ENCODE measurements at places on chromosomes 16 and 17.

DNA sequence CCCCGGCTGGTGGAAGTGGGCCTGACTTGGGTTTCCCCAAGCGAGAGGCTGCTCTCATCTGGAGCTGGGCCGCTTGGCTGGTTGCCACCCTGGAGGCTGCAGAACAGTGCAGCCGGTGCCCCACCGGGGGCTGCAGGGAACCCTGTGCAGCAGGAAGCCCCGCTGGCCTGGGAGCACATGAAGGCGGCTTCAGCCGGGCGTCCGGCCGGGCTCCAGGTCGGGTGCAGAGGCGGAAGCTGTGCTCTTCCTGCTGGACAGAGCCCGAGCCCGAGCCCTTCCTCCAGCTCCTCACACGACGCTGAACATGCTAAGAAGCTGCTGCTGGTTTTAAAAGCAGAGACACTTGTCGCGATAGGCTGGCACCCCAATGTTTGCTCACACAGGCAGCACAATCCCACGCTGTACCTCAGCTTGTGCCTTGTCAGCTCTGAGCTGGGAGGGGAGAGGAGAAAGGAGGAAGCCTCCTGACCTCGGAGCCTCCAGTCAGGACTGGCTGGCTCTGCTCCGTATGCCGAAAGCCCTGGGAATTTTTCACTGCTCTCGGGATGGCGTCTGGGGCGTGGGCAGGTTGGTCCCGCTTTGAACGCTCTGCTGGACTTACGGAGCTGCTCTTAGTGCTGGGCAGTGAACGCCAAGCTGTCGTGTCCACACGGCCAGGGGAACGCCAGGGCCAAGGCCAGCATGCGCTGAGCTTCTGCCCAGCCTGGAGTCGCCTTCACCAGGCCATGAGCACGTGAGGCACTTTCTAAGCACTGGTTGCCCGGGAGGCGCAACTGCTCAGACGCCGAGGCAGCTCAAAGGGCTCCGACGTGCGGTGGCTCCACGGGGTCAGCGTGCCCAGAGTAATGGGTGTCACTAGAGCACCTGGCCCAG lies 8.8 kb downstream of the CDK5R1 start:
- no peak for DNase-seq

DNA sequence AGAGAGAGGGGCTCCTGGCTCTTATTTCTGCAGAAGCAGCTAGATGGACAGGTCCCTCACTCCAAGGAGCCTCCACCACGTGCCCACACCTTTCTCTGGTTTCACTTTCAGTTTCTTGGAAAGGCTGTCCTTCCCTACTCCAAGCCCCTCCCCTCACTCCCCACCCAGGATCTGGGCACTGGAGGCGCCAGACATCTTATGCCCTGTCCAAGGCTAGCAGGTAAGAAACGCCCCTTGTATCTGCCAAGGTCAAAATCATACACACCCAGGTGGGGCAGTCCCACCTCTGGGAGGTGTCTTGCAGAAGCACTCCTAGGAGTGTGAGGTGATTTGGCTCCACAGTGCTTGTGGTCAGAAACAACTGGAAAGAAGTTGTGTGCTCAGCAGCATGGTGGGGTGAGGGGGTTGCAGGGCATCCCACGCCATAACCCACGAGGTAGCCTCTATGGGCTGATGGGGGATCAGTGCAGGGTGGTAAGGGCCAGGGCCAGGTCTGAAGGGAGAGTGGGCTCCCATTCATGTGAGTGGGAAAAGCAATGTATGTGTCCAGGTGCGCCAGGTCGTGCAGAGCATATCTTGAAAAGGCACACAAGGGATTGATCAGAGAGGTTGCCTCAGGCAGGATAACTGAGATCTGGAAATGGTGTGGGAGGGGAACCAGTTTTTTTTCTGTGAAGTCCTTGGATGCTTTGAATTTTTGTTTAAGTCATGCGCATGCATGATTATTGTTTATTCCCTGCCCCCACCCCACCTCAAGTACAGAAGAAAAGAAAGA lies 31.8 kb upstream of the PRM1 start:
- peak; percentile 66 for DNase-seq

- DNase-seq, result no peak
Observed at GRCh38 chr17:1481736-1482135, 10.8 kb downstream of the MYO1C start.

DNA sequence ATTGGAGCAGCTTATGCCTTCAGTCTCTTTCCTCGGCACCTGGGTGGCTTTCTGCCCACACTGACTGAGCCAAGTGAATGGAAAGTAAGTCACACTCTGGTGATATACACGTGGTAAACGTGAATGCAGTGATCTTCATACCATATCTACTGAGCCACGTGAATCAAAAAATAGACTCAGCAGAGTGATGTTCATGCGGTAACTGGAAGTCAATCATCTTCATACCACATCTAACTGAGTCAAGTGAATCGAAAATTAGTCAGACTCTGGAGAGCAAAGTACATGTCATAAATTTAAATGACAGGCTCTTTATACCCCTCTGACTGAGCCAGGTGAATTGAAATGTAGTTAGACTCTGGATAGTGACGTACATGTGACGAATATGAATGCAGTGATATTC lies 47.1 kb upstream of the ARL4D start:
- no peak for DNase-seq

DNA sequence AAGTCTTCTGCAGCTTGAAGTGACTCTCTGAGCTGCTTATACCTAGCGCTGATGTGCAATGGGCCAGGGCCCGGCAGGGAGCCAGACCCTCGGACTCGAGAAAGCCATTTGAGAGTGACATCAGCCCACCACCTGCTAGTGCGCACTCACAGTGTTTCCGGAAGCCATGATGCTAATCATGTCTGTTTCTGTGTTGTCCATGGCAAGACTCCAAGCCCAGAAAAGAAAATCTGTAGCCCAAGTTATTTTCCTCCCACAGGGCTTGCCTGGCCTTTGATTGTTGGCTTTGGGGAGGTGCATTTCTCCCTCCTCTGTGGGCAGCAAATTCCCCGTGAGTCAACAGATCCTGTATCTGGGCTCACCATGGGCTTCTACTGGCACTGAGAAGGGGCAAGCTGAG lies 1.8 kb upstream of the CDRT4 start:
- DNase-seq, result no peak

GRCh38 chr17:62723842-62724241 lies 84.3 kb downstream of the MARCHF10 start:
- DNase-seq, result peak; percentile 60

- DNase-seq, result no peak
Observed at GRCh38 chr17:39612935-39613464, 5.3 kb upstream of the NEUROD2 start.

DNA sequence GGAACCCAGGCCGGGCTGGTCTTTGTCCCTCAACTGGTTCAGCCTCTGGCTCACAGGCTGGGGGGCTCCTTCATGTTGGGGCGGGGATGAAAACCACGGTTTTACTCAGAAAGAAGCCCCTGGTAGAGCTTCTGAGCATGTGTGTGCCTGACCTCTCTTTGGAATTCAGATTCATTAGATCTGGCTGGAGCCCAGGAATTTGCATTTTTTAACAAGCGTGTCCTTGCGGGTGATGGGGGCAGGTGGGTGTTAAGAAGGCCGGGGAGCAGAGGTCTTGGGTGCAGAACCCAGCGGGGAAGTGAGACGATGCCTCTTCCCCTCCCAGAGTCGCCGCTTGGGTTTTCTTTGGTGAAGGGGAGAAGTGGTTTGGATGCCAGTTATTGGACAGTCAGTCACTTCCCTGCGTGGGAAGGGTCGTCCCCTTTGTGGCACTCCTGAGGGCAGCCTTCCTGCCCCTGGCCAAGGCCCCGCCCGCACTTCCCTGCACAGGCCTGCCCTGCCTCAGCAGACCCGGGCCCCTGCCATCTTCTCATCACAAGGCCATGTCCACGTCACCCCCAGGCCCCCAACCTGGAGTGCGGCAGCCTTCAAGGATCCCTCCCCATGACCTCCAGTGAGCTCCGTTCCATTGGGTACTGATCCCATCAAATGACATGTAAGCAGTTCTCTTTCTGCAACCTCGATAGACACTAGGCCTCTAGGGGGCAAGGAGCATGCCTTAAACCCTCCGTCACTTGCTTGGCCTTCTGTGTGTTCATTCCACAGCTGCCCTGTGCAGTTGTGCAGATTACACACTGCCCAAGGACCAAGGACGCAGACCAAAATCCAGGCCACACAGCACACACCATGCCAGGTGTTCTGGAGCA lies 177.7 kb upstream of the CIBAR2 start:
- DNase-seq, result no peak

Data from RPMI7951 (cell line).